ENCODE measurements at places on chromosomes 5 and 9.

- no peak for DNase-seq
Measured at GRCh38 chr5:158970569-158971014, 129.1 kb downstream of the EBF1 start.

GRCh38 chr5:18975624-18976023 is 1012.4 kb downstream of the CDH18 start:
- DNase-seq, result no peak

GRCh38 chr9:70466976-70467561 is 52.6 kb upstream of the KLF9 start:
- peak; percentile 23 for DNase-seq

DNA sequence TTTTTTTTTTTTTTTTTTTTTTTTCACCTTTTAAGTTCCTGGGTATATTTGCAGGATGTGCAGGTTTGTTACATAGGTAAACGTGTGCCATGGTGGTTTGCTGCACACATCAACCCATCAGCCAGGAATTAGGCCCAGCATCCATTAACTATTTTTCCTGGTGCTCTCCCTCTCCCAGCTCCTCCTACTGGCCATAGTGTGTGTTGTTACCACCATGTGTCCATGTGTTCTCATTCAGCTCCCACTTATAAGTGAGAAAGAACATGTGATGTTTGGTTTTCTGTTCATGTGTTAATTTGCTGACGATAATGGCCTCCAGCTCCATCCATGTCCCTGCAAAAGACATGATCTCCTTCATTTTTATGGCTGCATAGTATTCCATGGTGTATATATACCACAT is 350.5 kb downstream of the MAN2A1 start:
- DNase-seq, result no peak

GRCh38 chr5:140468188-140468587 is 66.6 kb downstream of the ANKHD1 start:
- no peak for DNase-seq

GRCh38 chr5:177354711-177355110 is 3.0 kb upstream of the RGS14 start:
- DNase-seq, result no peak

Measured in A172 (cell line).